Mononuclear cell (primary cell): ENCODE measurements at places on chromosomes 5 and 9. TPM values are rescaled to one million over a fixed set of nuclear protein-coding genes. Genes with fewer than 3 reads are reported as not detected.

CCDC187 gene
- 0.10 TPM for total RNA-seq

LRRC70 gene
- 8.6 TPM for total RNA-seq

INSL4 gene
- total RNA-seq = not detected

FCN2 gene
- not detected for total RNA-seq

TLX3 gene
- not detected for total RNA-seq

SPATA9 gene
- not detected for total RNA-seq

TRAPPC13 gene
- 20.8 TPM for total RNA-seq

CDX1 gene
- not detected for total RNA-seq

PCDHA7 gene
- not detected for total RNA-seq

IL3 gene
- total RNA-seq = not detected

PRUNE2 gene
- 0.31 TPM for total RNA-seq

SLC38A9 gene
- total RNA-seq = 20.4 TPM

SPINK7 gene
- total RNA-seq = not detected
